M059J (cell line): ENCODE measurements at places on chromosomes 1 and 21. TPM values are rescaled to one million over a fixed set of nuclear protein-coding genes. Genes with fewer than 3 reads are reported as not detected.

DNA sequence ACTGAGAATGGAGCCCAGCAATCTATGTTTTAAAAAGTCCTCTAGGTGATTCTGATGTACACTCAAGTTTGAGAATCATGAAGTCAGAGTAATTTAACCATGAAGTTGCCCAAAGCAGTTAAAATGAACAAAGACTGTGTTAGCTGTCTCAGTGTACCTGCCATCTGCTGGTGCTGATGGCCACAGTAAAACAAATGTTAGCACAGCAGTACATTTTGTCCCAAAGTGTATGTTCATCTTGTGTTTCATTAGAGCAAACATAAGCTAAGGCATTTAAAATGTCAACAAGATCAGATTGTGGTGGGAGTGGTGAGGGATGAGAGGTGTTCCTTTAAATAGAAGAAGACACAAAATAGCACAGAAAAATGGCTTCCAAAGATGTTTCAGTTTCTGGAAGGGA is 31.1 kb downstream of the FYB2 start:
- DNase-seq, result no peak

DNA sequence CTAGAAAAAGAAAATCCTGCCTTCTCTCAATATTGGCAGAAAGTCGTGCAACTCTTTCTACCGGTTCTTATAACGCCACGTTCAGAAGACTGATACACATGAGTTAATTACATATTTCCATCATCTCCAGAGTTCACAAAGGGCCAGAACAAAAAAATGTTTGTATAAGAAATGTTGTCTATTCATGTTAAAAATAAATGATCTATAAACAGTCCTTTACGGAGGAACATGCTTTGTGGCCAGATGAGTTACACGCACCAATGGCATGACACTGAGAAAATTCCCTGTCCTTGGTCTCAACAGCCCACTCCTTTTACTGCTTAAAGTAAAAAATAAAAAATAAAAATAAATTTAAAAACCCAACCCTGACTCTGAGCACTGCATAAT is 29.5 kb downstream of the C2CD2 start:
- no peak for DNase-seq

- no peak for DNase-seq
Observed at GRCh38 chr1:189783456-189783855, 694.2 kb downstream of the BRINP3 start.

DNA sequence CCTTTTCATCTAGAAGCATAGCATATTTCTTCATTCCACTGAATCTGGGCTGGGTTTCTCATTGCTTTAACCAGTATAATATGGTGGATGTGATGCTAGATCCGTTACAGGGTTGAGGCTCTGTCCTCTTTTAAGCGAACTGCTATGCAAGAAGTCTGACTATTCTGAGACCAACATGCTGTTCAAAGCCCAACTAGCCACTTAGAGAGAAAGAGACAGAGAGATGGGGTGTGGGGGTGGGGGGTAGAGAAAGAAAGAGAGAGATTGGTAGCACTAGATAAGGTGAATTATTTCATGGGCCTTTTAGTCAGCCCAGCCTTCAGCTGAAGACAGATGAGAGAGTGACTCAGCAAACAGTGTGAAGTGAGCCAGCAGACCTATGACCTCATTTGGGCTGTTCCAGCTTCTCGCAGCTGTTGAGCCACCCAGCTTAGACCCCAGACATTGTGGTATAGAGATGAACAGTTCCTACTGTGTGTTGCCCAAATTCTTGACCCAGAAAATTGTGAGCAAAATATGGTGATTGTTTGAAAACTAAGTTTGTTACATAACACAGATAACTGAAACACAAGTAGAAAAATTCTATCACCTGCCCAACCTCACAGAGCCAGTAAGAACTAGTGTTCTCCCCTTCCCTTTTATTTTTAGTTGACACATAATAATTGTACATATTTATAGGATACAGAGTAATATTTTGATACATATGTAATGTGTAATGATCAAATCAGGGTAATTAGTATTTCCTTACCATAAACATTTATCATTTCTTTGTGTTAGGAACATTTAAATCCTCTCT is 40.7 kb upstream of the PRKACB start:
- peak; percentile 92 for DNase-seq

GRCh38 chr1:172321451-172321850 is 99.0 kb upstream of the C1orf105 start:
- peak; percentile 68 for DNase-seq

Gene GNG4
- total RNA-seq, result 0.32 and 0.52 TPM in 2 replicates

Gene UTS2
- 0.05 TPM in 1 of 2 replicates, not detected in the other for total RNA-seq

Gene AMY2A
- total RNA-seq, result not detected in 2 replicates

Gene PRMT6
- 18.7 and 22.7 TPM in 2 replicates for total RNA-seq

Gene TGFB2
- total RNA-seq, result 50.4 and 74.2 TPM in 2 replicates
